ENCODE measurements at places on chromosomes 5 and 9. TPM values are rescaled to one million over a fixed set of nuclear protein-coding genes. Genes with fewer than 3 reads are reported as not detected.

DNA sequence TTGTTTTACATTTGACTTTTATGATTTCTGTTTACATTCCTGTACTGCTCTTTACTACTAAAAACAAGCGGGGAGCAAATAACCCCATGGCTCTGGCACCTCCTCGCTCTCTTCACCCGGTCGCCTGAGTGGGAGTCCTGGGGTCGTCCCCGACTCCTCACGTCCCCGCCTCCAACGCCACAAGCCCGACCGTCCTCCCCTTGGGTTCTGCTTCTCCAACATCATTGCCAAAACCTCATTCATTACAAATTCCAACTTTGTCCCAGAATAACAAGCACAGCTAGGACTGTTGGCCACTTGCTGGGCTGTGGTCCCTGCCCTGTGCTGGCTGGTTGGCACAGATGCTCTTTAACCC is 35.1 kb downstream of the MRPL36 start:
- no peak for DNase-seq

DNA sequence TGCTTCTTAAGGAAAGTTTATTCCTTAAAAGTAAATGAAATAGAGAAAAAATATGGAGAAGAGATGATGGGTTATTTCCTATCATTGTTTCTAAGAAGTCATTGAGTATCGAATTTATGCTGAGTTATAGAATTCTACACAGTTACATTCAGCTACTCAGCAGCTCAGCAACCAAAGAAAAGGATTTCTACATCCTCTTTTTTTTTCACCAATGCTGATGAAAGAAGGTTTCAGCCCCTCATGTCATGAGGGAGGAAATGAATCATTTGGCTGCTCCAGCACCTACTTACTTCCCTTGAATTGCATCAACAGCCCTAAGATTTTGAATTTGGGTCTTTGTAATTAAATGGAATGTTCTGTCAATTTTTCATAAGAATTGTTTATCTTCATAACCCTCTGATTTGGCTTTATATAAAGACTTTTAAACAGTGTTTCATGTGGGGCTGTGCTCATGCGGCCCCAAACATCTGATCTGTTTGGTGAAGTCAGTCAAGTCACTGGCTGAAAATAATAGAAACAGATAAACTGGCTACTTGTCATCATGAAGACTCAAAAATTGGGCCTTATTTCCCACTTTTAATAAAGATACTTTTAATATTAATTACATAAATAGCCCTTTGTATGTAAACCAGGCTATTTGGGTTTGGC is 18.5 kb upstream of the SNX2 start:
- peak; percentile 12 for DNase-seq

ADAMTS19 gene
- not detected for total RNA-seq

RAI14 gene
- 1.5 TPM for total RNA-seq

DNA sequence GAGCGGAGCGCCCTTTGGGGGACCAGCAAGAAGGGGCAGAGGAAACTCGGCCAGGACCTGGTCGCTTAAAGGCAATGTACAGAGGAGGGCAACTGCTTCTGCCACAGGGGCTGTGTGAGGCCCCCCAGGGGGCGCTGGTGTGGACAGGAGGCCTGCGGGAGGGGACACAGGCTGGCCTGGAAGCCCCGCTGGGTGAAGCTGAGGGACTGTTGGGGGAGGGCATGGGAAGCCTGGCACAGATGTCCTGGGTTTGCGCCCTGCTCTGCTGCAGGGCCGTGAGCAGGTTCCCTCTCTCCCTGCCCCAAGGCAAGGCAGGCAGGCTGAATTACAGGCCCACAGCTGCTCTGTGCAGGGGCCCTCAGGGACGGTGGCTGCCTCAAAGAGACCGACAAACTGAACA is 5.4 kb downstream of the MED22 start:
- DNase-seq = peak; percentile 29

LCN1 gene
- total RNA-seq = not detected

DNA sequence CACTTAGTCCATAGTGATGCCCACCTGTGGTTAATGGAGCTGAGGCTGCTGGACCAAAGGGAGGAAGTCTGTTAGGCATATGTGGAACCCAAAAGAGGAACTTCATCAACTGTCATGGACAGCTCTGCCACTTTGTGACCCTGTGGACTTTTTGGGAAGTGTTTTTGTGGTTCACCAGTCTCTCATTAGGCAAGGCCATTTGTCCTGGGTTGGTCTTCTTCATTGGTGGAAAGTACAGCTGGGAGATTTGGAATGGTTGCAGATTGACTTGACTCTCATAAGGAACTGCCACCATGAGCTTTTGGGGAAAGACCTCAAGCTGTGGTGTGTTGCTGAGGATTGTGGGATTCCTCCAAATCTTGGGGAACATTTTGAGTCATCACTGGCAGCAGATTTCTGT is 31.9 kb upstream of the IL12B start:
- DNase-seq = no peak

All from activated T-cell treated with anti-CD3 and anti-CD28 coated beads, Interleukin-2, amount 50 U/mL, for 72 hours (primary cell).